ENCODE measurements at places on chromosomes 13 and 19. TPM values are rescaled to one million over a fixed set of nuclear protein-coding genes. Genes with fewer than 3 reads are reported as not detected.

ZNF490 gene
- total RNA-seq = 7.6 TPM

CEACAM8 gene
- not detected for total RNA-seq

DNA sequence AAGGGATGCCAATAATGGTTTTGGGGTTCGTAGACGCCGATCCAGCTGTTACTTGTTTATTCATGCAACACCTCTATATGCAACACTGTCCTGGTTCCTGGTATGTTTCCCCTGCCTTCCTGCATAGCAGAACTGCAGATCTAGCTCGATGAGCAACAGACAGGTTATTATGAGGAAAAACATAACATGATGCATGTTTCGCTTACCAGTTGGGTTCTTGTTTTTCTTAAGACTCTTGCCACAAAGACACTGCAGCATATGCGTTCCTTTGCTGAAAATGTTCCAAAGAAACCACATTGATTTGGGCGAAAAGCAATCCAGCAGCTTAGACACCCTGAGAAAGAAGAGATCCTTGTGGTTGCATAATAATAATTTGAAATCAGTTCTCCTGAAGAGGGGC lies 583 bp downstream of the FGF14 start:
- peaks cover 32% of the 10 kb centered on the region for H3K4me1 ChIP-seq
- H3K27me3 ChIP-seq = peaks cover 4% of the 10 kb centered on the region
- no peak for DNase-seq
- H3K4me3 ChIP-seq = peak overlapping the region; percentile 58

DNA sequence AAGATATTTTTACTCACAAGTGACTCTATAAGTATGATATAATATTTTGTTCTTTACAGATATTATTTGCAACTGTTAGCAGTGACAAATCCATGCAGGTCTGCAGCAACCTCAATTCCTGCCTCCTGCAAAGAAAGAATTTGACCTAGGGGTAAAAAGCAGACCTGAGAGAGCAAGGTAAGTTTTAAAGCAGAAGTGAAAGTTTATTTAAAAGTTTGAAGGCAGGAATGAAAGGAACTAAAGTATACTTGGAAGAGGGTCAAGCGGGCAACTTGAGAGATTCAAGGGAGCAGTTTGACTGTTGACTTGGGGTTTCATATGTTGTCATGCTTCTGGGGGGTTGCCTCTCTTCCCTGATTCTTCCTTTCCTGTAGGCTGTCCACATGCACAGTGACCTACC lies 520.1 kb upstream of the PCDH20 start:
- no peaks in the 10 kb centered on the region for H3K4me1 ChIP-seq
- no peak for DNase-seq
- H3K27me3 ChIP-seq = no peaks in the 10 kb centered on the region

GRCh38 chr19:1377965-1378785 lies 5.5 kb upstream of the NDUFS7 start:
- peaks cover 34% of the 10 kb centered on the region for H3K36me3 ChIP-seq
- DNase-seq = no peak
- peaks cover 9% of the 10 kb centered on the region for H3K4me1 ChIP-seq
- H3K27ac ChIP-seq = no peak overlapping the region
- no peak overlapping the region for H3K4me3 ChIP-seq
- H3K27me3 ChIP-seq = no peaks in the 10 kb centered on the region

DNA sequence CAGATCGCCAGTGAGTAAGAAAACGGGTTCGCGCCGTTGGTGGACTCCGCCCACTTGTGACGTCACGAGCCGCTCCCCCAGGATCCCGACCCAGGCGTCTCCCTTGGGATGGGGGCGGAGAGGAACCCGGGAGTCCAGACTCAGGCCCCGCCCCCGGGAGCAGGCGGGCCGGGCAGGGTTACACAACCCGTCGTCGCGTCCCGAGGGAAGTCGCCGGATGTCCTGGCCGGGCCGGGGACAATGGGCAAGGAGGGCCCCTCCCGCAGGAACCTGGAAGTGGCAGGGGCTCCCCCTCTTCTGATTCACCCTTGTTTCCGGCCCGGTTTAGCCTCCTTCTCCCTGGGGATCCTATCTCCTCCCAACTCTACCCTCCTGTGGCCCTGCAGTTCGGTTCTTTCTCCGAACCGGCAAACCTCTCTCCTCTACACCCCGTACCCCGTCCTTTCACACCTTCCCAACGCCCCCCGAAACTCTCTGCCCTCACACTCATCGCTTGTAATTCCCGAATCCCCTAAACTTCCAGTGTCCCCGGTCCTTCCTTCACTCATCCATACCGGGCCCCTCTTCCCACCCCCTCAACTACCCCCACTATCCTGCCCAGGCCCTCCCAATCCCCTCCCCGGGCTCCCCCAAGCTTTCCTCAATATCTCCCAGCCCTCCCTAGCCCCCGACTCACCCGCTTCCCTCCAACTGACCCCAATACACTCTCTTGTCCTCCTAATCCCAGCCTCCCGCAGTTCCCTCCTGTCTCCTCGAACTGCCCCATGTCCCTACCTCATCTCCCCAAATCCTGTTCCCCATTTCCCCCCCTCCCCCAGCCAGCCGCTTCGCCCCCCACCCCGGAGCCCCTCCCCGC lies 20.0 kb upstream of the ERCC1 start:
- H3K4me1 ChIP-seq = peaks cover 78% of the 10 kb centered on the region
- peak overlapping the region; percentile 60 for H3K4me3 ChIP-seq
- no peaks in the 10 kb centered on the region for H3K27me3 ChIP-seq
- H3K27ac ChIP-seq = peak overlapping the region; percentile 96
- peak; percentile 100 for DNase-seq

DNA sequence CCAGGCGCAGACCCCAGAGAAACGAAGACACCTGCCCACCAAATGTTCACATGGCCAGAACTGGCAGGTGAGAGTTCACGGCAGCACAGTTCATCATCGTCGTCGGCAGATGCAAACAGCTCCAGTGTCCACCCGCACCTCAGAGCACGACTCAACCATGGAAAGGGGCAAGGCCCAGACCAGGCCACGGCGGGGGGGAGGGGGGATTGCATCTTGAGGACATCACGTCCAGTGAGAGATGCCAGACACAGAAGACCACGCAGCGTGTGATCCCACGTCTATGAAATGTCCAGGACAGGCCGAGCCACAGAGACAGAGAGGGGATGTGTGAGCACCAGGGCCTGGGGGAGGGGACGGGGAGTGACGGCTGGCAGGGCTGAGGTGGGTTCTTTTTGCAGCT lies 7.3 kb downstream of the RNF126 start:
- DNase-seq = no peak
- H3K4me3 ChIP-seq = no peak overlapping the region
- H3K27me3 ChIP-seq = no peaks in the 10 kb centered on the region
- no peak overlapping the region for H3K27ac ChIP-seq
- H3K36me3 ChIP-seq = peaks cover 47% of the 10 kb centered on the region
- peaks cover 51% of the 10 kb centered on the region for H3K4me1 ChIP-seq

Data from suprapubic skin (tissue), 4 donors.